ENCODE measurements at places on chromosomes 3 and 15.
A peak's percentile ranks its signal among the peaks of the same experiment; 100 is the strongest.

GRCh38 chr3:134600685-134601463 lies 49.9 kb downstream of the KY start:
- DNase-seq, result peak; percentile 44

DNA sequence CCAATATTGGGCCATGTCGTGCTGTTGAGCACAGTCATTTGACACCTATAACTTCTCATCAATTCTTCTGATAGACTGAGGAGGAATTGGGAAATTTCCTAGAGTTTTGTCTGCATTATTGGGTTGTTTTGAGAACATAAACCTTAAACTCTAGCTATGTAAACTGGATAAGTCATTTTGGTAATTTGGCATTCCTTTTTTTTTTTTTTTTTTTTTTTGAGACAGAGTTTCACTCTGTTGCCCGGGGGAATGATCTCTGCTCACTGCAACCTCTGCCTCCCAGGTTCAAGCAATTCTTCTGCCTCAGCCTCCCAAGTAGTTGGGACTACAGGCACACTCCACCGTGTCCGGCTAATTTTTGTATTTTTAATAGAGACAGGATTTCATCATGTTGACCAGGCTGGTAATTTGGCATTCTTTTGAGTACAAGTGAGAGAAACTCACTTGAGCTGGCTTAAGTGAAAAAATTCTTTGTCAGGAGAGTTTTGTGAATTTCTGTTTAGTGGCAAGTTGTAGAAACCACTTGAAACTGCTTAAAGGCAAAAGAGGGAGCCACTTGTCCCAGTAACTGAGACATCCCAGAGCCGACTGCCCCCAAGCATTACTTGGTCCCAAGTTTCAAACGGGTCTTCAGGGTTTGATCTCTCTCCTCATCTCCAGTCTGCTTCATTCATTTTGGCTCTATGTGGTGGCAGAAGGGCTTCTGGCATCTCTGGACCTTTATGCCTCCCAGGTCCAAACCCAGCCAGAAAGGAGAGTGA lies 34.9 kb downstream of the FLNB start:
- DNase-seq, result no peak

- DNase-seq, result no peak
These were observed 9.4 kb upstream of the GNAT1 start for GRCh38 chr3:50181985-50182384.

- DNase-seq, result no peak
These were observed 532 bp upstream of the RTP1 start for GRCh38 chr3:187196573-187197334.
